NCI-H2171 (cell line): ENCODE measurements at places on chromosomes 3 and 15.

DNA sequence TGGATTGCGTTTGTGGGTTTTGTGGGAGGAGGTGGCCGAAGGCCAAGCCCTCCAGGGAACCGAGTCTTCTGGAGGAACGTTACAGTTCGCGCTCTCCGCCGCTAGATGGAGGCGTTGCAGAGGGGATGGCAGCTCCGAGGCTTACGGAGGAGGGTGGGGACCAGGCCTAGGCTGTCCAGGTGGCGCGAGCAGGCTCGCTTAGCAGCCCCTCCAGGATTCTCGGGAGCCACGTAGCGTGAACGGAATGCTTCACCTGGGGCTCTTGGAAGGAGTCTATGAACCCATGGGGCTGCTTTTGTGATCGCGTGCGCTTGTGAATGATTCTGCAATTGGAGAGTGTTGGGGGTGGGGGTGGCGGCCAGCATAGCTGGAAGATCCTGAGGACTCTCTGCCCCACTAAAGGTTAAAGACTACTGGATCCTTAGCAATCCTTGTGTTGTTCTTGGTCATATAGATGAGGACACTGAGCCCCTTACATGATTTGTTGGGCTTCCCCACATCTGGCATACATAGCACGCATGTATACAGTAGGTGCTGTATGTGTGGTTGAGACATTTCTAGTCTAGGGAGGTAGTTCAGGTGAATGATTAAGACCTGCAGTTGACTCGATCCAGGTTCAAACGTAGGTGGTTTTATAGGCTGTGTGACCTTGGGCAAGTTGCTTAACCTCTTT is 25.7 kb downstream of the FAM3D start:
- DNase-seq, result peak; percentile 79

DNA sequence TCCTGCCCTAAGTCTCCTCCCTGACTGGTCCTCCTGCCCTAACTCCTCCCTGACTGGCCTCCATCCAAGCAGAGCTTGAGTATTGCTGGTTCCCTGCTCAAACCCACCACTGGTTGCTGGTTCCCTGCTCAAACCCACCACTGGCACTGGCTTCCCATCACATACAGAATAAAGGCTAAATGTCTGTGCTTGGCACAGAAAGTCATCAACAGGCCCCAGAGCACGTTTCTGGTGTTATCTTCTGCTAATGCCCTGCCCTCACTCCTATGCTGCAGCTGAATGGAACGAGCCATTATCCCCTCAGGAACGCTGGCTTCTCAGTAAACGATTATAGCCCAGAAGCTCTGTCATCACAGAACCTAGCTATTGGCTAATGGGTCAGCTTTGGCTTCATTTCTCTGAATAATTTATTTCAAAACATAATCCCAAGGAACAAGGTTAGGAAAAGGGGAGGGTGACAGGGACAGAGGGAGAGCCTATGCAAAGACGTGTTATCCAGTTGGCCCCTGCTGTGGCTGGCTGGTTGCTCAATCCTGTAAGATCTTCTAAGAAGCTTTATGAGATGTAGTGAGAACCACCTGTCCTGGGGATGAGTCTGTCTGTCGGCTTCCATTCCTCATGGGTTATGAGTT is 6.3 kb upstream of the MUC20 start:
- no peak for DNase-seq

- DNase-seq, result no peak
Measured at GRCh38 chr15:71042356-71042922, 72.8 kb upstream of the THSD4 start.

DNA sequence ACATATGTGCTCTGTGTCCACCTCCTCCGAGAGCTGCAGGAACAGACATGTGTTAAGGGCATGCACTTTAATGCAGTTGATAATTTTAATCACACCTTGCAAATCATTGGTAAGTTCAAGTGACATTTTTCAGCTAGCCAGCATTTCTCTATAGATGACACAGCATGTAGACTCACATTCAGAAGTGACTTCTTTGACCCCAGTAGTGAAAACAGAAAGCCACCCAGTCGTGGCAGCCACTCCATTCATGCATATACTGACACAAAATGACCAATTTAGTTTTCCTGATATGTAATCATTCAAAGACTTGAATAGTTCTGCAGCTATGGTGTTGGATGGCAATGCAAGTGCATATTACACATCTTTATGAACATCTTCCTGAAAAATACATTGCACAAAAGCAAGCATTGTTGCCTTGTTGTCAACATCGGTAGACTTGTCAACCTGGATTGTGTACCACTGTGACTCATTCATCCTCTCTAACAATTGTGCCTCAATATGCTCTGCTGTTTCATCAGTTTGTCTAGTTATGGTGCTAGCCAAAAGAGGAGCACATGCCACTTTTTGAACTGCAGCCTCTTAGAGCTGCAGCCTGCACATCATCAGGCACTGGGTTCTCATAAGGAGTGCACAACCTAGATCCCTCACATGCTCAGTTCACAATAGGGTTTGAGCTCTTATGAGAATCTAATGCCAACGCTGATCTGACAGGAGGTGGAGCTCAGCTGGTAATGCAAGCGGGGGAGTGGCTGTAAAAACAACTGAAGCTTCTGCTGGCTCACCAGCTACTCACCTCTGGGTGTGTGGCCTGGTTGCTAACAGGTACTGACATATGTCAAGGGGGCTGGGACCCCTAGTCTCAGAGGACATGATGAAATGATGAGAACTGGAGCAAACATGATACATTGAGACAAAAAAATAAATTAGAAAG is 622.0 kb downstream of the PYDC2 start:
- no peak for DNase-seq

GRCh38 chr3:63304421-63304820 is 26.3 kb downstream of the SYNPR start:
- DNase-seq, result no peak

- no peak for DNase-seq
Measured at GRCh38 chr3:177778633-177779032, 581.4 kb upstream of the TBL1XR1 start.

- DNase-seq, result no peak
Measured at GRCh38 chr3:13365390-13366379, 54.4 kb downstream of the NUP210 start.

DNA sequence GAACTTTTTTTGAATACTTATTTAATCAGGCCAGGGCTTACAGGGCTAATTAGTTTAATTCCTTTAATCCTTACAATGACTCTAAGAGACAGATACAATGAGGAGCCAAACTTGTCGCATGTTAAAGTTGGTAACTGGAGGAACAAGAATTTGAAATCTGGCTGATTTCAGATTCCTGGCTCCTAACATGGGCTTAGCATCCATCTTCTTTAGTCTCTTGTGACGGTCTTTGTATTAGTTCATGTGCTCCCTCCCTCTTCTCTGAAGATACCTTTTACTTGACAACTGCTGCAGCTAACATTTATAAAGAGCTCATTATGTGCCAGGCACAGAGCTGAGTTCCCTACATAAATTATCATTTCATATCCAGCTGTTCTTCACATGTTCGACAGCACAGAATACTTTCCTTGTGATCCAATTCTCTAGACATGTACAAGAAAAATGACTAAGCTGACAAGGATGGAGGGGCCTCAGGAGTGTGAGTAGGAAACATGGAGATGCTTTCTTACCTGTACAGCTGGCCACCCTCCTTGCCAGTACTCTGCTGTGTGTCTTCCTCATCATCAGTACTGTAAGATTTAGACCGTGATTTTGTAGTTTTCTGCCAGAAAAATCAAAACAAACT is 206.8 kb upstream of the STRIT1 start:
- DNase-seq, result no peak

DNA sequence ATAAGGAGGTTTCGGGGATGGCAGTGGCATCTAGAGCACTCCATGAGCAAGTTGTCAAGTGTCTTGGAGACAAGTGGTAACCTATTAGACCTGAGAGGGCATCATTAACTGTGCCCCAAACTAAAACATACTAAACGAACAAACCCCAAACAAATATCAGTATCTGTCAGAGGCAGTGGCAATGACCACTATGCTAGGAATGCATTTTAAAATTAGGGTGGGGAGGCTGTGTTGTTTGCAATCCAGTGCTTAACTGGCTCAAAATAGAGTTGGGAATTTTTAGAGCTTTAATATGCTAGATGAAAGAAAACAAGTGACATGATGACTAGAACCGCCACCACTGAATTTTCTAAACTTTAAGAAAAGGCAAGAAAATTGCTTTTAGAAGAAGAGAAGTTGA is 51.8 kb upstream of the TPRG1 start:
- no peak for DNase-seq

DNA sequence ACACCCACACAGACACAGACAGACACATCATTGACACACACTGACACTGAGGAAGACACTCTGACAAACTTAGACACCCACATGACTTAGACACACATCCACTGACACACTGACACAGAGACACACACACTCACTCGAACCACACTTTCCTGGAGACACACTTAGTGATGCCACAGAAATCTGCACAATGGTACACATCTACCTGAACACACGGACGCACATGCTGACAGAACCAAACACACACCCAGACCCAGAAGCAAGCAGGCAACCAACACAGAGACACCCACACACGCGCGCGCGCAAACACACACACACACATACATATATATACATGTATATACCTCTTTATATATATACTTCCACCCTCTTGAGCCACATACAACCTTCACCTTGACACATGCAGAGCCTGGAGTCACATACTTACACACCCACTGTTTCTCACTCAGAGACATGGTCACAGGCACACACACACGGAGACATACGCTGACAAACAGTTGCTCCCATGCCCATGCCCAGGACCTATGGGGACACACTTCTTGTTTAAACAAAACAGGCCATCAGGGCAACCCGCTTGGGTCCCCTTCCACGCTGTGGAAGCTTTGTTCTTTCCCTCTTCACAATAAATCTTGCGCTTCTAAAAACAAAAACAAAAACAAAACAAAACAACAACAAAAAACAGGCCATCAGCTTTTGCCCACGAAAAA is 913 bp upstream of the SCN5A start:
- DNase-seq, result no peak

DNA sequence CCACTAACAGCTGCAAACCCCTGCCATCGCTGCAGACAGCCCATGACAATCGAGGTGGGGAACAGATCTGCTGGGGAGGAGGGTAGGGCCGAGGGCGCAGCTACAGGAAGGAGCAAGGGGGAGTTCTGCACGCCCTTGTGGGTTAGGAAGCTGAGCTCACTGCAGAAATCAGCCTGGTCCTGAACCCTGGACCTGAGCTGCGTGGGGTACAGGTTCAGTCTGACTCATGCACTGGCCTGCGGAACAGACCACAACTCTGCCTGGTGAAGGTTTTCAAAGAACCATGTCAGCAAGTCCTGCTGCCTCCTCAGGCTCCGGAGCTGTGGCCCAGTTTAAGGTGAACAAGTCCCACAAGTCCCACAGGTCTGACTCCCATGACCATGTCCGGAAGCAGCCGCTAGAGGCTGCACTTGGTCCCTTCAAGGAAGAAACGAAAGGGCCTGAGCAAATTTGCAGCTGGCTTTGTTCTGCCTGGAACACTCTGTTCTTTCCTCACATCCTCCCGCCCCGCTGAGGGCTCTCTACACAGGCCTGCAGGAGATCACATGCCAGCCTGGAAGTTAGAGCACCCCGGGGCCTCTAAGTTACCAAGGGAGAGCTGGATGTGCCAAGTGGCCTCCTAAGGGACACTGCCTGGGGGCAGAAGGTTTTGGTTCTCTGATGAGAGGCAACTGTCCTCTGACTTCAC is 49.4 kb upstream of the AKAP13 start:
- no peak for DNase-seq

DNA sequence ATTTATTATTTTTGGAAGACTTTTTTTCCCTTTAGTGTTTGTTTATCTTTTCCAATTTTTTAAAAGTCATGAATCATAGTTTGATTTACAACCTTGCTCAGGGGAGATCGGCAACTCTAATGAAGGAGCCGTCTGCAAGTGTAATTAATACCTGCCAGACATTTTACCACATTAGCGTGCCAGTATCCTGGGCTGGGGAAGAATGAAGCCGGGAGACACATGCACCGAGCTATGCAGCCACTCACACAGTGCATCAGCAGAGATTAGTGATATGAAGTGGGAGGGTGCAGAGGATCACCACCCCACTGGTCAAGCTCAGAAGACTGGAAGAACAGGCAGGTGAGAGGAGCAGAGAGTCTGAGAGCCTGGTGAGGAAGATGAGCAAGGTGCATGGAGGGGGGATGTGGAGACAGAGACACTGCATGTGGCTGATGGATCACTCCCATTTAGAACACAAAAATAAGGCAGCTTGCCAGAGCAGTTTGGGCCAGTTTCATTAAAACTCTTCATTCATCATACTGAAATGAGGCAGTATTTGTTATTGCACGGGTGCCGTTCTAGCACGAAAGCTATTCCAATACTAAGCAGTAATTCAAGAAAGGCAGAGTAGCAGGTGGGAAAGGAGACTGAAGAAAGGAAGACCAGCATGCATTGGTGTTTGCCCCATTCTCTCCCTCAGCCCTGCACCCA is 821.6 kb downstream of the TUSC7 start:
- DNase-seq, result no peak

DNA sequence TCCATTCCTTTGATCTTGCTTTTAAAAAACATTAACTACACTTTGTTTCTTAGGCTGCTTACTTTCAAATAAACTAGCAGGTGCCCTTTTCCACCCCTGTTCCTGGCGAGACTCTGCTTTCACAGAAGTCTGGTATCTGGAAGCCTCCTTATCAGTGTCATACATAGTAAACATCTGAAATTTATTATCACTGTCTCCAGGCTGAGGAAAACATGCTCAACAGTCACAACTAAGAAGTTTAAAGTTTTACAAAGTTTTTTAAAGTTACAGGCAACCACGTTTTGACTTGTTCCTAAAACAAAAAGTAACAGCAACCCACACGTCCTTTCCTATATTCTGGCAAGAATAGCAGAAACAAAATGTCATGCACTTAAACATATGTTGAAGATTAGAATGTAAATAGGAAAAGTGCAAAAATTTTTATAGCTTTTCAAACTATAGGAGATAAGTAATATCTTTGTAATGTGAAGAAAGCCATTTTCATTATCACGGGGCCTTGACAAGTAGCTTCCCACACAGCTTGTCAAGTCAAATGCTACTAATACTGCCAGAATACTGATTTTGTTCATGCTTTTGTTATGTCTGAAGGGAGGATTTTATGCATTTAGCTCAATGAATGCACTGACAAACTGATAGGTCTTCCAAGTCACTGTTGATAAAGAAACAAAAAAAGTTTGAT is 275.2 kb upstream of the KCNMB2 start:
- DNase-seq, result no peak

DNA sequence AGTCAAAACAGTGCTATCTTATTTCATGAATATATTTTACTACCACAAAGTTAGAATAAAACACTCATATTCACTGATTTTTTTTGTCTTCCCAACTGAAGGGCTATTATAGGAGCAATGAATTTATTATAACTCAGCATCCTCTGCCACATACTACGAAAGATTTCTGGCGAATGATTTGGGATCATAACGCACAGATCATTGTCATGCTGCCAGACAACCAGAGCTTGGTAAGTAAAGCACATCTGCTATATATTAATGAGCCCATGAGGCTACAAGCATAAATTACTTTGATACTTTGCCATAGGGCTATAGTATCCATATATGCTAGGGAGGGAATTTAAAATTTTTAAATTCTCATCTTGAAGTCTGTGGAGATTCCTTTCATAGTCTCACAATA is 95.9 kb downstream of the FEZF2 start:
- DNase-seq, result no peak

DNA sequence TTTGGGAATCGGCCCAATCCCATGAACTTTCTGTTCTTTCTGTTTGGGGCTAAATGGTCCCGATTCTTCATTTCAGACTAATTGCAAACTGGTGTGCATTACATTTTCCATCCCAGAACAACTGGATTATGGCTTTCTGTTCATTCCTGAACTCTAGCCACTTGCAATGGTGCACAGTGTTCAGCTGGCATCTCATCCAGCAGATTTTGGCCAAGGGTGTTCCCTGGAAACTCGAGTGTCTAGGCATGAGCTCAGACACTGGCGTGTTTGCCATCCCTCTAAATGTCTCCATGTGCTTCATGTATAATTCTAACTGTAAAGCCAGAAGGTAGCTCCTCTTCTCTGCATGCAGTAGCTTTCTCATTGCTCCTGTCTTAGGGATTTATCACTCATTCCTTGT is 97.1 kb upstream of the MYZAP start:
- DNase-seq, result no peak
